Femur (tissue), 1 donor: ENCODE measurements at places on chromosomes 3 and 15.

- DNase-seq: no peak
Observed at GRCh38 chr3:113006359-113007056, 15.7 kb downstream of the GTPBP8 start.

DNA sequence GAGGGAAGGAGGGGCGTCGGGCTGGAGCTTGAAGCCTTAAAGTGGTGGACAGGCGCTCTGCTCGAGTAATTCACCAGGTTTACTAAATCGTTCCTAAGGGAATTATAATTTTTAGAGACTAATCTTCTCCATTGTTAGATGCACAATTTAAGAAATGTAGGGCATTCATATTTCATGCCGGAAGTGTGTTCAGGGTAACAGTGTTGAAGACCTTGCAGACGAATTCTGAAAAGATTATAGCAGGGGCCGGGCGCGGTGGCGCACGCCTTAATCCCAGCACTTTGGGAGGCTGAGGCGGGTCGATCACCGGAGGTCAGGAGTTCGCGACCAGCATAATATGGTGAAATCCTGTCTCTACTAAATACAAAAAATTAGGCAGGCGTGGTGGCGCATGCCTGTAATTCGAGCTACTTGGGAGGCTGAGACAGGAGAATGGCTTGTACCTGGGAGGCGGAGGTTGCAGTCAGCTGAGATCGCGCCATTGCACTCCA lies 365 bp upstream of the GTF2A2 start:
- DNase-seq: peak; percentile 33

DNA sequence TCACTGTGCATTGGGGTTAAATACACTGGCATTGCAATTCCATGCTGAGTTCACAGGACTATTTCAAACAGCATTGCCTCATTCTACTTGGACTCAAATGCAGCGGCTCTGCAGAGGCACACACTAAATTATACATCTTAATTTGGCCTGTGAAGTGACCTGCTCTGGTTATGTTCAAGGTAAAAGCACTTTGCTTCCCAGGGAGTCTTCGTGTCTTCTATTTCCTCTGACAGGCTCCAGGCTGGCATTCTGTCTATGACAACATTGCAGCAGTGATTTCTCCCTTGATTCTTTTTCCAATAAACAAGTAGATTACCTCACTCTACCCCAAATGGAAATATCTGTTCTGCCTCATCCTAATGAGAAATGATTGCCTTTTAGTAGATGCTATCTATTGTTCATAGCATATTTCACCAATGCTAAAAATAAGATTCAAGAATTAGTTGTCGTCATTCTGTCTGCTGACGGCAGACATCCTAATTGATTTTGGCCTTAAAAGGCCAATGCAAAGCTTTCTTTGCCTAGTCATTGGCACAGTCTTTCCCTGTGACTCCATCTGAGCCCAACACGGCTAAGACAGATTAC lies 33.8 kb downstream of the FMN1 start:
- no peak for DNase-seq

GRCh38 chr3:104447681-104448080 lies 919.0 kb upstream of the ALCAM start:
- no peak for DNase-seq

DNA sequence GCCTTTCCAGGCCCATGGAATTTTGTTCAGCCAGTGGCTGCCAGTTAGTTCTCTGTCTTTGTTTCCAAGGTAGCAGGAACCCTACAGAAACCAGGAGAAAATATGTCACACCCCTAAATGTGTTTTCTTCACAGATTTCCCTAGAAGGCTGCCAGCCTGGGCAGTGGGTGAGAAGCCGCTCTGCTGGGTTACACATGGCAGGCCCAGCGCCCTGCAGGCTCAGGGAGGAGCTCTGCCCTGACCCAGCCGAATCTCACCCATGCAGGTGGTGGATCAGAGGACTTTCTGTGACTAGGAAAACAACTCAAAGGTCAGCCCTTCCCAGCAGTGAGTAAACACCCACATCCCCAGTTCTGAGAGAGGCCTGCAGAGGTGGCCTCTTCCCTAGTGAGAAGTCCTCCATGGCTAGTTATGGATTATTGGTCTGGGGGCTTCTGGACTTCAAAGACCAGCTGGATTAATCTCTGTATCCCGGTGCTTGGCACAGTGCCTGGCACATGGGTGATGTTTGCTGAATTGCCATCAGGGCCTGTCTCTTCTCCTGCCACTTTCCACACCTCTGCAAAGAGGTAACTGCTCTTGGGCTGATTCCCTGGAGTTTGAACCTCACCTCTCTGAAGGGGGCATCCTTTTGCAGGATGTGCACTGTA lies 34.7 kb upstream of the BDH1 start:
- DNase-seq: no peak

DNA sequence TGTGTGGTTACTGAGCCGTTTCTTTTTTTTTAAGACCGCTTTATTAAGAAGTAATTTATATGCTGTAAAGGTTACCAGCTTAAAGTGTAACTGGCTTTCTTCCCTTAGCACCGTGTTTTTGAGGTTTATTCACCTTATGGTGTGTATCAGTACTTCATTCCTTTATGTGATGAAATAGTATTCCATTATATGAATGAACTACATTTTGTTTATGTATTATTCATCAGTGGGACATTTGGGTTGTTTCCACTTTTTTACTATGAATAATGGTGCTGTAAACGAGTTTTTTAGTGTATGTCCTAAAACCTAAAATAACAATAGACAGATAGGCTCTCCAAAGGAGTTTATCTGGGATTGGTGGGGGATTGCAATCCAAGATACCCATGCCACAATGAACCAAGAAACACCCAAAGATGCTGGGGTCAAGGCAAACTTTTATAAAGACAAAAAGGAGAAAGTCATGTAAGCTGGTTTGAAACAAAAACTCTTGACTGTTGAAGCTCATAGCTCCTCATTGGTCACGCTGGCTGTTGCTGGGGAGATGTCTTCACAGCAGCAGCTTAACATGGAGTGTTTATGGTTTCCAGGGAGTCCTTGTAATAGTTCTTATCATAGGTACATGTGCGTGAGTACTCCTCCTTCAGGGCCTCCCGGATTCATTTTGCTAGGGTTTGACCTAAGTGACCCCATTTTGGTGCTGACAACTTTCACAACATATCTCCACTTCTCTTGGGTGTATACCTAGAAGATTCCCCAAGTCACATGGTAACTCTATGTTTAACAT lies 16.0 kb downstream of the TM2D3 start:
- no peak for DNase-seq

DNA sequence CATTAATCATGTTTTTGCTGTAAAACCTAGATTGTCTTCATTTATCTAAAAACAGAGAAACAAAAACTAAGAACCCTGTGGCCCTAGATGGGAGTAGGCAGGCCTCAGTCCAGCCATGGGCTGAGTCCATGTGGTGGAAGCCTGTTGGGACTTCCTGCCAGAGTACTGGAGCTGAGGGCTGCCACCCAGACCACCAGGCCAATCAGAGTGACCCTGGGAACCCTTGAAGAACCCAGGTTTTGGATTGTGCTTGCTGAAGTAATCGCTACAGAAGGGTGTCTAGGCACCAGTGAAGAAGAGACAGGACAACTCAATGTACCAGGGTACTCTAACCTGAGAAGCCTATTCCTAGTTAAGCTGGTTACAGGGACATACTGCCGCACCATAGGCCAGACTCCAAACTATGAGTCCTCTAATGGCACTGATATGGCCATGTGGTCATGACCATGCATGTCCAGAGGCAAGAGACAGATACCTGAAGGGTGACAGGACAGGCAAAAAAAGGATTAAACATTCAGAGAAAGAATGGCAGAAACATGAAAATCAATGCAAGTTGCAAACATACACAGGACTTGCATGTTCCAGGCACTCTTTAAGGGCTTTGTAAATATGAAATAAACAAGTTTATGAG lies 12.9 kb downstream of the CSRNP1 start:
- DNase-seq: no peak

GRCh38 chr3:71956069-71956340 lies 171.1 kb upstream of the PROK2 start:
- DNase-seq: no peak
